ENCODE measurements at places on chromosomes 4 and X.

GRCh38 chr4:19936476-19936875 is 315.2 kb upstream of the SLIT2 start:
- DNase-seq: peak; percentile 80

- DNase-seq: no peak
Measured at GRCh38 chr4:72320223-72320948, 248.6 kb downstream of the ADAMTS3 start.

GRCh38 chr4:70704215-70704930 is 16.0 kb downstream of the UTP3 start:
- peak; percentile 24 for DNase-seq

- no peak for DNase-seq
Measured at GRCh38 chr4:47075919-47076318, 44.6 kb downstream of the GABRB1 start.

DNA sequence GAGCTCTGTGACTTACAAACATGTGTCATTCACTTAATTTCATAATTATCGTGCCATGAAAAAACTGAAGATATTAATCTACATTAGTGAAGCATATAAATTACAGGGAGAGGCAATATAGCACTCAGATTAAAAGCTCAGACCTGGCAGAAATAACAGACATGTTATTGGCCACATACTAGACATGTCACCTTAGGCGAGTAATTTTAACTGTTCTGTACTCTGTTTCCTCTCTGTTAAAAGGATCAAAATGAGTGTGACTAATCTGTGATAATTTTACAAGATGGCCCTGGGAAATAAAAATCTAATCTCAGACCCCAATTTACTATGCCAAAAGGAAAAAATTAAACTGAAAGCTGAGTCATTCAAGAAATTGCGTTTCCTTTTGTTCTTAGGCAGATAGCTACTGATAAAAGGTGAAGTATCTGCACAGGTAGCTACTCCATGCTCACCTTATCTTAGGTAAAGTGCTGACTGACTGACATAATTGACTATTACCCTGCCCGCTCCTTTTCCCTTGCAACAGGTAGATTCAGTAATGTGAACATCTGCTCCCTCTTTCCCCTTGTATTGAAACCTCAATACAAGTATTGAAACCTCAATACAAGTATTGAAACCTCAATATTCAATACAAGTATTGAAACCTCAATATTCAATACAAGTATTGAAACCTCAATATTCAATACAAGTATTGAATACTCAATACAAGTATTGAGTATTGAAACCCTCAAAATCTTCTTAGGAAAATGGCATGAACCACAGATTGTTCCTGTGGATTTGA is 33.2 kb downstream of the RELL1 start:
- DNase-seq: no peak

DNA sequence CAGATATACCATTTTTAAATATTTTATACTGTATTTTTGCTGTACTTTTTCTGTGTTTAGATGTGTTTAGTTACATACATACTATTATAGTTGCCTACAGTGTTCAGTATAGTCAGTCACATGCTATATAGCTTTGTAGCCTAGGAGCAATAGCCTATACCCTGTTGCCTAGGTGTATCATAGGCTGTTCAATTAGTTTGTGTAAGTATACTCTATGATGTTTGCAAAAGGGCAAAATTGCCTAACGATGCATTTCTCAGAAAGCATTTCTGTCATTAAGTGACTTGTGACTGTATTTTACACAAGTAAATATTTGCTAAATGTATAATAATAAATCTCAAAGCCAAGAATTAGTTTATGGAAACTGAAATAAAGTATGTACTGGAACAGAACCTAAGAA is 9.5 kb downstream of the ETFDH start:
- DNase-seq: no peak

- DNase-seq: no peak
Measured at GRCh38 chr4:3390288-3390811, 51.4 kb upstream of the HGFAC start.

- DNase-seq: no peak
Measured at GRCh38 chrX:155061760-155062159, 9.2 kb downstream of the CMC4 start.

Data from HFFc6 (cell line).